Upper lobe of right lung (tissue), 1 donor: ENCODE measurements at places on chromosomes 7 and 10. TPM values are rescaled to one million over a fixed set of nuclear protein-coding genes. Genes with fewer than 3 reads are reported as not detected.

TBC1D12 gene
- 11.1 TPM for total RNA-seq

DNA sequence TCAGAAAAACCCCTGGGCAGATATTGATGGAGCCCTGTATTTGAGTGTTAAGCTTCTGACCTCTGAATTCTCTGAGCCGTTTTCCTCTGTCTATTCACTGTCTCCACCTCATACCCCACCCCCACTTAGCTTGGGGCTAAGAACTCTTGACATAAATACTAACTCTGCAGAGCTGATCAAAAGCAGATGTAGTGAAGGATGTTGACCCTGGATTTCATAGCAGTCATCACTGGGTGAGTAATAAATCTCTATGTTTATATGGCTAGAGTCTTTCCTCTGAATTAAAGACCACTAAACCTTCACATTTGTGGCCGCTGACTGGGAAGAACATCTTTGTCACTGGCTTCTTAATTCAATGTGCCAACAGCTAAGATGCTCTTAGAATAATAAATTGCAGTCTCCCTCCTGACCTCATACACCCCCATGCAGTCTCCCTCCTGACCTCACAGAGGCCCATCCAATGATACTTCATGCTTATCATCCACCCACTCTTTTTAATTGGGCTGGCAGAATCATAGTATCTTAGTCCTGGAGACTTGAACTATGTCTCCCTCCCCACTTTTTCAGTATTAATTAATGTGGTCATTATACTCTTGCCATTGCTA, 78.0 kb upstream of the MACROH2A2 start:
- no peaks in the 10 kb centered on the region for H3K36me3 ChIP-seq
- H3K27me3 ChIP-seq: peaks cover 5% of the 10 kb centered on the region
- H3K27ac ChIP-seq: no peak overlapping the region

- H3K4me3 ChIP-seq: no peak overlapping the region
- H3K36me3 ChIP-seq: no peaks in the 10 kb centered on the region
- no peak for DNase-seq
- H3K4me1 ChIP-seq: no peaks in the 10 kb centered on the region
- H3K27ac ChIP-seq: no peak overlapping the region
- peaks cover 6% of the 10 kb centered on the region for H3K27me3 ChIP-seq
Observed at GRCh38 chr7:76206633-76207032, 4.9 kb downstream of the SRRM3 start.

DNA sequence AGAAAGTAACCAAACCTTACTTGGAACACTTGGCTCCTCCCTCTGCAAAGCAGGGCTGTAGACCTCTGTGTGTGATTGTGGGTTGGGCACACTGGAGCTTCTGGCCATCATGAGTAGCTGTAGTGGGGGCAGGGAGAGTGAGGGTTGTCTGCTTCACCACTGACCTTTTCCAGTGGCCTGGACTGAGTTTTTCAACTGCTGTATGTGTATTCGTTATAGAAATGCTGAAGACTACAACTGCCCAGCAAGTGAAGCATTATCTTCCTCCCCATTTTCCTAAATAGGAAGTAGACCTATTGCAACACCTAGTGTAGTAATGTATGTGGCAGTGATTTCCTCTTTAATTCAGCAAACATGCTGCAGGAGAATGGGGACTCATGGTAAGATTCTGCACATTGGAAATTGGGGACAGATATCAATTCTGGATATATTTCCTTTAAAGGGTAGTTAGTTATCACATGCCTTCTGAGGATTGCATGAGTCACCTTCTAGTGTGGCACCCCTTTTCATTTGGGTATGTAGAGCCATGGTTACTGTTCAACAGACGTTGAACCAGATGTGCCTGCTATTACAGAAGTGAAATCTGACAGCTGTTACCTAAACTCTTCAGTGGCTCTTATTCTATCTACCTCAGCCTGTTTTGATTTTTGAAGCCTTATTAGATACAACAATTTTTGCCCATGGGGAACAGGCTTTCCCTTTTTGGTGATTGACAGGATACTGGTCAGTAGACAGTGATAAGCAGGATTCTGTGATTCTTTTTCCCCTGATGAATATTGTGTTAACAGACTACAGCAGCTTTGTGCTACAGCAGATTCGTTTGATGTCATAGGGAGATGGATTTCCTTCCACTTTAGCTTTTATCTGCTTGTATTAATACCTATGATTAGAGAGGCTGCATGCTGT, 130.9 kb downstream of the SND1 start:
- H3K27me3 ChIP-seq: no peaks in the 10 kb centered on the region
- DNase-seq: no peak
- H3K36me3 ChIP-seq: no peaks in the 10 kb centered on the region
- no peak overlapping the region for H3K27ac ChIP-seq

DNA sequence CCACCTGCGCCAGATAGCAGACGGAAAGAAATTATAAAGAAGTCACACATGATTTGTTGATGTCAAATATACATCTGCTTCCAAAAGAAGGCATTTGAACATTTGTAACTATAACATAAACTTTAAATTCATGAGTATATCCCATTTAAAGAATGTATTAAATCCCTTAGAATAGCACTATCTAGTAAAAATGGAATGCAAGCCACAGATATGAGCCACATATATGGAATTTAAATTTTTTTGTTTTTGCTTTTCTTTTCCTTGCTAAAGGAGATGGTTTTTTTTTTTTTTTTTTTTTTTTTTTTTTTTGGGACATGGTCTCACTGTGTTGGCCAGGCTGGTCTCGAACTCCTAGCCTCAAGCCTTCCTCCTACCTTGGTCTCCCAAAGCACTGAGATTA, 730.8 kb downstream of the PHTF2 start:
- no peak overlapping the region for H3K27ac ChIP-seq
- no peaks in the 10 kb centered on the region for H3K27me3 ChIP-seq
- H3K36me3 ChIP-seq: no peaks in the 10 kb centered on the region
- H3K4me3 ChIP-seq: no peak overlapping the region

GRCh38 chr7:35032166-35032565, 5.1 kb downstream of the DPY19L1 start:
- H3K27me3 ChIP-seq: no peaks in the 10 kb centered on the region
- H3K36me3 ChIP-seq: no peaks in the 10 kb centered on the region
- H3K4me1 ChIP-seq: peaks cover 21% of the 10 kb centered on the region
- DNase-seq: no peak
- H3K27ac ChIP-seq: no peak overlapping the region

ZDHHC4 gene
- total RNA-seq: 54.8 TPM

GDF2 gene
- not detected for total RNA-seq

- no peaks in the 10 kb centered on the region for H3K36me3 ChIP-seq
- no peak overlapping the region for H3K27ac ChIP-seq
- no peaks in the 10 kb centered on the region for H3K27me3 ChIP-seq
- no peak overlapping the region for H3K4me3 ChIP-seq
Observed at GRCh38 chr7:32516551-32517100, 21.3 kb downstream of the AVL9 start.

DNA sequence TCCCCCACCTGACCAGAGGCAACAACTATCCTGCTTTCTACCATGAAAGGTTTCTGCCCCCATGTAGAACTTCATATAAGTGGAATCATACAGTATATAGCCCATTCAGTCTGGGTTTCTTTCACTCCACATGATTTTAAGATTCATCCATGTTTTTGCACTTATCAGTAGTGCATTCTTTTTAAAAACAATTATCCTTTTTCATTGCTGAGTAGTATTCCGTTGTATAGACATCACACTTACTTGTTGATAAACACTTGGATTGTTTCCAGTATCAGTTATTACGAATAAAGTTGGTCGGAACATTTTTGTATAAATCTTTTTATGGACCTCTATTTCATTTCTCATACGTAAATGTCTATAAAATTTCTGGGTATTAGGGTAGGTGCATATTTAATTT, 68.7 kb downstream of the CYCS start:
- no peak overlapping the region for H3K4me3 ChIP-seq
- no peak overlapping the region for H3K27ac ChIP-seq
- no peaks in the 10 kb centered on the region for H3K36me3 ChIP-seq
- no peaks in the 10 kb centered on the region for H3K27me3 ChIP-seq
- no peak for DNase-seq
- H3K4me1 ChIP-seq: no peaks in the 10 kb centered on the region

OGDHL gene
- 0.69 TPM for total RNA-seq

FOXI2 gene
- not detected for total RNA-seq

LGI1 gene
- total RNA-seq: not detected

DDC gene
- 3.1 TPM for total RNA-seq

GRCh38 chr10:14309593-14309992, 21.1 kb downstream of the FRMD4A start:
- no peak overlapping the region for H3K4me3 ChIP-seq
- no peaks in the 10 kb centered on the region for H3K4me1 ChIP-seq
- no peak for DNase-seq
- H3K27ac ChIP-seq: no peak overlapping the region
- no peaks in the 10 kb centered on the region for H3K36me3 ChIP-seq

- no peak for DNase-seq
- H3K27ac ChIP-seq: no peak overlapping the region
- no peak overlapping the region for H3K4me3 ChIP-seq
- no peaks in the 10 kb centered on the region for H3K36me3 ChIP-seq
- no peaks in the 10 kb centered on the region for H3K27me3 ChIP-seq
- H3K4me1 ChIP-seq: no peaks in the 10 kb centered on the region
Observed at GRCh38 chr10:5078547-5079180, 15.6 kb upstream of the AKR1C3 start.
